ENCODE measurements at places on chromosomes 12 and 14.

GRCh38 chr12:116213885-116214527, 63.5 kb downstream of the MED13L start:
- no peak for DNase-seq

- no peak for DNase-seq
Observed at GRCh38 chr12:101459642-101460346, 15.3 kb upstream of the SPIC start.

DNA sequence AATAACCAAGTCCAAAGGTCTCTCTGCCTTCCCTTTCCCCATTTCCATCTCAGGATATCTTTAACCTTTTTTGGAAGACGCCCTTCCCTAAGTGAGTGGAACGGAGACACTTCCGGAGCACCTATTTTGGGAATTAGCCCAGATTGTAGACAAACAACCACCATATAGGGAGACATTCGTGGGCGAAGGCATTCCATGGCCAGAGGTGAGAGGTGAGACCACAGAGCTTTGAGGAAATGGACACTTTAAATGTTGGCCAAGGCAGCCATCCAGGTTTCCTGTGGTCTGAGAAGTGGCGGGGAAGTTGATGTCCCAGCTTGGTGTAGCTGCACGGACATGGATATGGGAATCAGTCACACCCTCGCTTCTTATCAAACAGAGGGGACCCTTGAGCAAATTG, 69.4 kb upstream of the BDKRB2 start:
- DNase-seq = no peak

DNA sequence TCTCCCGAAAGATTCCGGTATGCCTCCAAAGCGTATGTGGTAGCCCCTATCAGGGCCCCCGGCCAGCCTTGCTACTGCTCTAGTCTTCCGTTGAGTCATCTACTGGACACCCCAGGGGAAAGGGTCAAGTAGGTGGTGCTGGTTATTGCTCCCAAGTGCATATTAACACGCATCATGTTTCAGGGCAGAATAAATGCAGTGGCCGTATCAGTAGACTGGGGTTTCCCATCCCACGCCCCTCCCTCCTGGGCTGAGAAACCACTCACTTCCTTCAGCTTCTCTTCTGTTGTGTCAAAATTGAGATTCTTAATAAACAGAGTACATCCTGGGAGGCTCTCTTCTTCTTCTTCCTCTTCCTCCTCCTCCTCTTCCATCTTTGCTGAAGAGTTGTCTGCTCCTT, 39.3 kb downstream of the RBM19 start:
- no peak for DNase-seq

All from stimulated activated CD4-positive, alpha-beta T cell treated with anti-CD3 and anti-CD28 coated beads, Interleukin-4, amount 100 ng/mL, for 48 hours (primary cell).